Metanephros (tissue), 2 donors: ENCODE measurements at places on chromosomes 2 and 18. TPM values are rescaled to one million over a fixed set of nuclear protein-coding genes. Genes with fewer than 3 reads are reported as not detected.

SPATA3 gene
- not detected for total RNA-seq

CNNM3 gene
- 23.5 TPM for total RNA-seq

RAMP1 gene
- 26.7 TPM for total RNA-seq

AGAP1 gene
- 28.2 TPM for total RNA-seq

MYCN gene
- total RNA-seq = 25.7 TPM

ASIC4 gene
- total RNA-seq = 0.18 TPM
